ENCODE measurements at places on chromosomes 2 and 18.

DNA sequence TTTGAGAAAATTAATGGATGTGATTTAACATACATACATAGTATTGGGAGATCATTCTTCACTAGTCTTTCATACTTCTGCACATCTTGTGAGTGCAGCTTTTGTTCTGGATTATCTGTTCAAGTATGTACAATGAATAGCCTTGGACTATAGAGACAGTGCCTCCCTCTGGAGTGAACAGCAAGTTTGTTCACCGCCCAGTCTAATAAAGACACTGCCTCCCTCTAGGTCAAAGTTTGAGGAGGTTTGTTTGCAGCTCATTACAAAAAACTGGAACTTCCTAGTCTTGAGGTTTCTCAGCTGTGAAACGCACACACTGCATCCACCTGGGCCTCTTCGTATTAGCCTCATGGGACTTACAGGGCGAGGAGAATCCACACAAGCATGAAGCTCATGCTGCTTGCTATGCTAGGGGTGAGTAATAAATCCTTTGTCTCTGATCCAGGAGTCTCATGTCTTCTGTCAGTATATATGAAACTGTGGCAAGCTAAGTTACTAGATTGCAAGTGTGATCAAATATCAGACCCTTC lies 26.0 kb upstream of the LAPTM4A start:
- no peak for DNase-seq

DNA sequence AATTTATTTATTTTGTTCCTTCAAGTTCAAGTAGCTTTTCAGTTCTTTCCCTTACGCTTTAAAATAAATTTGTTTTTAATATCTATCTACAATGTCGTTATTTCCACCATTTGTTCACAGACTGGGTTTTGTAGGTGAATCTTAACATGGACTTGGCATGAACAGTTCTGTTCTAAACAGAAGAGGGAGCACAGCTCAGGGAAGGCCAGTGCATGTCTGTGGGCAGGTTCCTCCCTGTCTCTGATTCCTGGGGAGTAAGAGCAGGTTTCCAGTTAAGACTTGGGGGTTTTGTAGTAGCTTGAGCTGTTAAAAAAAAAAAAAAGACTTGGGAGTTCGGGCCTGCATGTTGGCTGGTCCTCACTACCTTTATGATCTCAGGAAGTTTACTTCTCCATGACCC lies 11.1 kb downstream of the TTL start:
- DNase-seq, result no peak

DNA sequence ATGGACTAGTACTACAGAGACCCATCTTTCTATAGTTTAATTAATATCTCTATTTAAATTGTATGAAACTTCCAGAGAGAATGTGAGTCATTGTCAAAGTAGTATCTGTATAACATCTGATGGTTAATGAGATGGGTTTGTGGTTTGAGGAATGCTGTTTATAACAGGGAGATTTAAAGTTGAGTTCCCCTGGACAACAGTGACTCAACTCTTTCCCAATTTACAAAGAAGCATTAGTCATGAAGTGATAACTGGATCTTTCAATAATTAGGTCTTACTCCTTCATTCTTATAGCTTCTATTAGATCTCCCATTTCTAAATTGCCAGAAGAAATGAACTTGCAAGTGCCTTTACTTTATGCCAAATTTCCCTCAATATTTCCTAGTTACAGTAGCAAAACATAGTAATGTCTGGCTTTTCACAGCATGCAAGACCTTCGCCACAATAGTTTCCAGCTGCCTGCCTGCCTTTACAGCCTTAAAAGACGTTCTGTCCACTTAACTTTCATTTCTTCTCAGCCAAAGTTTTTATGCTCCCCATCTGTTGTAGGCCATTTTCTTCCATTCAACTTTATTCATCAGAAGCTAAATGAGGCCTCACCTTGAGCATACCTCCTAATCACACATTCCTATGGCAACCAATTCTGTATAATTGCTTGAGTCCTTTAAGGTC lies 47.7 kb upstream of the WDR75 start:
- DNase-seq, result no peak

DNA sequence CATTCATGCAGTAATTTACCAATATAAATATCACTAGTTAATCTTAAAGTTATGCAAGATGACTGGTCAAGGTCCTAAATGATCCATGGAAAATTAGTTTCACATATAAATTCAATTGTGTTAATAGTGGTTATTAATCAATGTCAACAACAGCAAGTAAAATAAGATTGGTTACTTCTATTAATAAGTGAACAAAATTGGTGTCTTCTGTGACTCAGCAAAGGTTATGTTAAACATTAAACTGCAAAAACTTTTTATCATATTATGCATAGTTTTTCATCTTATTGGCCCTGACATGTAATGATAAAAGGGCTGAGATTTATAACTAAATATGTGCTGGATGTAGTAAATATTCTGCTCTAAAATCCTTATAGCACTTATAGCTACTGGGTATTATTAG lies 359.0 kb upstream of the UBE2E3 start:
- no peak for DNase-seq

DNA sequence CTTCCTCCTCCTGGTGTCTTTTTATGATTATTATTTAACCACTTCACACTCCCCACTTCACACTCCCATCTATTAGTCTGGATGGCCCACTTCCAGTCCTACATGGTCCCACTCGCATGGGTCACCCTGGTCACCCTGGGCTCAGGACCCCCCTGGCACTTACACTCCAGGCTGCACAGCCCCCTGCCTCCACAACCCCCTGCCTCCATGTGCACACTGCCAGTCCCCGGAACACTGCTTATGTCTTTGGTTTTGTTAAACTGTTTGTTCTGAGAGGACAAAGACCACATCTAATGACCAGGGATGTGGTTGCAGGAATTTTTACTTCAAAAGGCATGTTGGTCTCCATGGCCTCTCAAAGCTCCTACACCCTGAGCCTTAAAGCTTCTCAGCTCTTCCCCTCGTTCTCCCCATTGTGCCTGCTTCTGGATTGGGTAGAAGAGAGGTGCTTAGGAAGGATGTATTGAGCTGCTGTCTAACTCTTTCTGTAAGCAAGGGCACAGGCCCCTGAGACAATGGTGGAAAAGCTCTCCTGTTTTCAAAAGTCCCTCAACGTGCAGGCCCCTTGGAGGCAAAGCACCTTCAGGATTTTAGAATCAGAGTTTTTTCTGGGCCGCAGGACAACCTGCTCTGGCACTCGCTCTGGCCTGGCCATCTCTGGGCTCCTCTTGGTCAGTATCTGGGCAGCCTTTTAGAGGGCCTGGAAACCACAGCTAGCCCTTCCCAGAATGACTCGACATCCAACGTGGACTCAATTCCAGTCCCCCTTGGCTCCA lies 150.0 kb upstream of the HAAO start:
- no peak for DNase-seq

DNA sequence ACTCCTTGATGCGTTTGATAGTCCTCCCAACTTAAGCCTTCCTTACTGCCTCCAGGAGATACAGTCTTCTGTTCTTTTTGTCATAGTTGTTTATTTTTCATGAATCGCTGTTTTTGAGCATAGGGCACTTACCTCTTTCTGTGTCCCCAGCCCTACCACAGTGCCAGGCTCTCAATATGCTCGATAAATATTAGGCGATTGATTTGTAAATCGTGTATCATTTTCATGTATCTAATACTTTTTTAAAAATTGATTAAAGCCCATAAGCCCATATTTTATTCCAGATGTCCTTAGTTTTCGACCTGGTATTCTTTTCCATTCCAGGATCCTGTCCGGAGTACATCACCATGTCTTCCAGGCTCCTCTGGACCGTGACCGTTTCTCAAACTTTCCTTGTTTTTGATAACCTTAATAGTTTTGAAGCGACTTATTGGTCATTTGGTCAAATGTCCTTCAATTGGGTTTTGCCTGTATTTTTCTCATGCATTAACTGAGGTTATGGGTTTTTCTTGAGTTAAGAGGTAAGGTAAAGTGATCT lies 444 bp upstream of the MMADHC start:
- DNase-seq, result no peak

- no peak for DNase-seq
Observed at GRCh38 chr18:59318460-59319050, at the start of gene CPLX4. Gene CPLX4 (minus strand): TSS chr18:59318649. CDS start chr18:59318462, 187 bp downstream.

DNA sequence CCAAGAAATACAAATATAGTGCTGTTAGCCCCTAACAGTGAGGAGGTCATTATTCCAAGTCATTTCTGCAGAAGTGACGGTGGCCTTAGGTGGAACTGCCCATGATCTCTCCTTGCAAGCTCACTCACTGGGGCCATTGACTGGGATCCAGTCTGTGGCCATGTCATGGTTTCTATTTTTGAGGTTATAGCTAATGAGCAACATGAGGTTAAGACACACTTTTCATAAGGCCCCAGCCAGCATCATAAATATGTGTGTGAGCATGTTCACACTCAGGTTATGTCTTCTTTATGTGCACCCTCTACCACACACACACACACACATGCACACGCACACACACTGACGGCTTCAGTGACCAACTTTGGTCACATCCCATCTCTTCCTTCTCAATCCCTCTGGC lies 484 bp downstream of the AFF3 start:
- no peak for DNase-seq

DNA sequence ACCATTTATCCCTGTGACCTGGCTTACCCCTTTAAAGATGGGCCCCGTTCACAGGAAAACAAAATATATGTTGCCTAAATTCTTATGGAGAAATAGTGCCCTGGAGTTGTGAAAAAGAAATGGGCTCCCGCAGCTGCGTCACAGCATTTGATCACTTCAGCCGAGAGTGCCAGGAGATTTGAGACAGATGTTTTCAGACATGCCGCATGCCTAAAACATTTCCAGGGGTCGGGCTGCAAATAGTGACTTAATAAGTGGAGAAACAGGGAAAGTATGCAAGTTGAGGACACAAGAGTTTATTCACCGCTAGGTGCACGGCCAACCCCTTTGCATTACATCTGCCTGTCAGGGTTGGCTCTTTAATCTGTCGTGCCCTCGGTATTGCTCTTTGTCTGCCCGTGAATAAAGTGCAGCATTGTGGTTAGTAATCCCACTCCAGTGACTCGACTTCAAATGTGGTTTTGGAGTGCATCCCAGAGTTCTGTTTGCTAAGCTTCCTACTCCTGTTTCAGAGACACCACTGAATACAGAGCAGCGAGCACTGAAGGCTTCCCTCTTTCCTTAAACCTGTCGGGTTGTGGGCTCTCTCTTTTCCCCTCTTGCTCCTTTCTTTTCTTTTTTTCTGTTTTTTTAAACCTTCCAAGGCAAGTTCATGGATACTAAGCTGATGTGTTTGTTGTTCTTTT lies 187.5 kb downstream of the LTBP1 start:
- DNase-seq, result no peak

- DNase-seq, result no peak
Observed at GRCh38 chr2:36455788-36456187, 100.2 kb downstream of the CRIM1 start.

GRCh38 chr18:21739604-21740537 lies 721 bp upstream of the MIB1 start:
- no peak for DNase-seq

GRCh38 chr2:241656190-241656741 lies 18.8 kb downstream of the ATG4B start:
- no peak for DNase-seq

DNA sequence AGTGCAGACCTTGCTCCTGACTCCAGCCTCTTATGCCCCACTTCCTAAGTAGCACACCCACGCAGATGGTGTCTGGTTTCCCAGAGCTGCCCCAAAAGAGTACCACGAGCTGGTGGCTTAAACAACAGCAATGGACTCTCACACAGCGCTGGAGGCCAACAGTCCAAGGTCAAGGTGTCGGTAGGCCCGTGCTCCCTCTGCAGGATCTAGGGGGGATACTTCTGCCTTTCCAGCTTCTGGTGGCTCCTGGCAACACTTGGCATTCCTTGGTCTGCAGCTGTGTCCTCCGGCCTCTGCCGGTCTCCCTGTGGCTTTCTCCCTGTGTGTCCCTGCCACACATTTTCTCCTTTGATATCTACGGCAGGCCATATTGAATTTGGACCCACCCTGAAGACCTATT lies 99.0 kb downstream of the TSHZ1 start:
- no peak for DNase-seq

Data from activated CD4-positive, alpha-beta T cell treated with anti-CD3 and anti-CD28 coated beads, Interleukin-2, amount 50 U/mL, for 24 hours (primary cell).